NCI-H1694 treated with DMSO at 0.1 percent for 48 hours (cell line): ENCODE measurements at places on chromosomes 1 and 21.

GRCh38 chr1:38246955-38247952 lies 200.7 kb upstream of the POU3F1 start:
- no peak for DNase-seq

DNA sequence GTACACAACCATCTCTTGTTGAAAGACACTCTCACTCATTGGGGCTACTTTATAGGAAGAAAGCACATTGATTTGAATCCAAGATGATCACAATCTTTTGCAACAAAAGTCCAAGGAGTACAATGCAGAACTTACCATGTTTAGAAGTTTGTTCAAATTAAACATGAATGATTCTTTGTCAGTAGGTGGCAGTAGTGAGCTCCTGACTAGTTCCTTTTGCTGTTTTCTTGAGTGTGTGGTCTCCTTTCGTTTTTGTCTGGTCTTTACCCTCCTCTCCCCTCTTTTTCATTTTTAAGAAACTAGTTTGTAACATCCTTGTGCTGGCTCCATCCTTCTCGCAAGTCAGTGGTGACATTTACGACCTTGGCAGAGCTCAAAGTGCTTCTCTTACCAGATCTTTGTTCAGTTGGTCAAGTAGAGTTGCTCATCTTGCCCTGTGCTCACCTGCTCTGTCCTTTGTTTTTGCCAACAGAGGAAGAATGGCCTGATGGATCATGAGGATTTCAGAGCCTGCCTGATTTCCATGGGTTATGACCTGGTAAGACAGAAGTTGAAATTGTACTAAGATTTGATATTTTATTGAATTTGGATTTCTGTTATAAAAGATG lies 35.7 kb upstream of the MTR start:
- peak; percentile 24 for DNase-seq

DNA sequence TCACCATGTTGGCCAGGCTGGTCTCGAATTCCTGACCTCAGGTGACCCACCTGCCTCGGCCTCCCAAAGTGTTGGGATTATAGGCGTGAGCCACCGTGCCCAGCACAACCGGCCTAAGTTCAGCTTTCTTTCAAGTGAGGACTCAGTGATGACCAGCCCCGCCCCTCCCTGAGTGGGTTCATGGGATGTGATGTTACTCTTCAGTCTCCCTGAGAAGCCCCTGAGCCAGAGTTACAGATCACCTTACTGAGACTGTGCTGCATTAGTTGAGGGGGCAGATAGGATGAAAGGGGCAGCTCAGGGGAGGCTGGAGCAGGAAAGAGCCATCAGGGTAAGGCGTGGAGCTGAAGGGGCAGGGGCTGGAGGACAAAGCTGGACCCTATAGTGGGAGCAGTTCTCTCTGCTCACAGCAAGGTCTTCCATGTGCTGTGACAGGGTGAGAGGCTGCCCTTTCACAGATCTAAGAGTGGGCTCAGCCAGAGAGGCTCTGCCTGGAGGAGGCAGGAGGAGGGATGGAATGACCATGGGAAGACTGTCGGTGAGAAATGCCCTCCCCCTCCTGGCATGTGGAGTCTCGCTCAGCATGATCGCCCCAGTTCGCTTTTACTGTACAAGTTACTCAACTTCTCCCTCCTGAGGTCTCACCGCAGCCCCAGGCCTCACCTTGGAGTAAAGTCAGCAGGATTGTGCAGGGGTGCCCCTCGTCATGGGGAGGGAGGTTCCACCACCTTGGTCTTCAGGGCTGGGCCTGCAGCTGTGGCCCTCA lies 13.4 kb downstream of the SH2D2A start:
- no peak for DNase-seq

DNA sequence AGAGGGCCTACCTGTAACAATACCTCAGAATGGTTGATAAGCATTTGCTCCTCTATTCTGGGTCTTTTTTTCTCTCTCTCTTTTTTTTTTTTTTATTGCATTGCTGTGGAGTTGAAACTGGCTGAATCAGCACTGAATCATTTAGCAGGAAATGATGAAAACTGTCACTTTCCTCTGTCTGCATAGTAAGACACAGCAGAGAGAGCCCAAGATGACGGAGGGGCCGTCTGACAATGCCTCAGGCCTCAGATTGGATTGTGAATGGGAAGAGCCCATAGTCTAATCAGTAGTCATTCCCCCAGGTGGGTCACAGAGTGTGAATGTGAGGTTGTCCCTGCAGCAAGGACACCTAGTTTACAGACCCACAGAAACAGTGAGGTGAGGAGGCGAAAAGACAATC lies 193.2 kb upstream of the PLXNA2 start:
- no peak for DNase-seq

DNA sequence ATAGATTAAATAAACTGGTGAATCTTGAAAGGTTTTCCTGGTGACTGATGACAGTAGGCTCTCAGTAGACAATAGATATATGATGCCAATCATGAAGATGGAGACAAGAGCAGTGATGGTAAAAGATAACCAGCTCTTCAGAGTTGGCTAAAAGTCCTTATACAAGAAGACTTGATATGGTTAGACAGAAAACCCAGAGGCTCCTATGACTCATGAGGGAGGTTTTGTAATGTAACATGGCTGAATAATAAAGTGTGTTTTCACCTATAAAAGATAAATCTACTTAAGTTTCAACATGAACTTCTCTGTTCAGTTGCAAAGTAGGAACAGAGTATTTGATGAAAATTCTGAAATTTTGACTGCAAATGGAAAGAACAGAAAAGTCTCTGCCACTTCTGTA lies 12.7 kb upstream of the CRNN start:
- DNase-seq = no peak

DNA sequence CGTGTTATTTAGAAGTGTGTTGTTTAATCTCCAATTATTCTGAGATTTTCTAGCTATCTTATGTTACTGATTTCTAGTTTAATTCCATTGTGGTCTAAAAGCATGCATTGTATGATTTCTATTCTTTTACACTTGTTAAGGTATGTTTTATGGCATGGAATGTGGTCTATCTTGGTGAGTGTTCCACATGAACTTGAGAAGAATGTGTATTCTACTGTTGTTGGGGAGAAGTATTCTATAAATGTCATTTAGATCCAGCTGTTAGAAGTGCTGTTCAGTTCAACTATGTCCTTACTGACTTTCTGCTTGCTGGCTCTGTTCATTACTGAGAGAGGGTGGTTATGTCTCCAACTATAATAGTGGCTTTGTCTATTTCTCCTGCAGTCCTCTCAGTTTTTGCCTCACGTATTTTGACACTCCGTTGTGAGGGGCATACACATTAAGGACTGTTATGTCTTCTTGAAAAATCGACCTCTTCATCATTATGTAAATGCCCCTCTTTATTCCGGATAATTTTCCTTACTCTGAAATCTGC lies 12.0 kb upstream of the PLA2G5 start:
- DNase-seq = no peak
